ENCODE measurements at places on chromosomes 7 and 10. TPM values are rescaled to one million over a fixed set of nuclear protein-coding genes. Genes with fewer than 3 reads are reported as not detected.
A peak's percentile ranks its signal among the peaks of the same experiment; 100 is the strongest.

Gene GSTO2
- 1.4 TPM for total RNA-seq

GRCh38 chr7:66583490-66584110, 45.1 kb upstream of the KCTD7 start:
- no peaks in the 10 kb centered on the region for H3K27me3 ChIP-seq
- peaks cover 15% of the 10 kb centered on the region for H3K36me3 ChIP-seq
- no peak overlapping the region for H3K4me3 ChIP-seq
- DNase-seq, result no peak

Gene CDC14C
- total RNA-seq, result not detected

Gene KLF14
- total RNA-seq, result not detected

DNA sequence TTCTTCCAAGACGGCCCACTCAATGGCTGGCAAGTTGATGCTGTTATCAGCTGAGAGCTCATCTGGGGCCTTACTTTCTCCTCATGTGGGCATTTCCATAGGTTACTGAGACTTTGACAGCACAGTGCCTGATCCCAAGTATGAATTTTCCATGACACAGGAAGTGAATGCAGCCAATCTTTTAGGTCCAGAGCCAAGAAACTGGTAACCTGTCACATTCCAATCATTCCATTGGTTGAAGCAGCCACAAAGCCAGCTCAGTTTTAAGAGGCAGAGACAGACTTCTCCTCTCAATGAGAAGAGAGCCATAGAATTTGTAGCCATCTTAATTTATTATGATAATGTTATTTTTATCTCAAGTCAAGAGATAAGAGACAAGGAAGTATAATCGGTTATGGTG, 775.5 kb downstream of the CNTNAP2 start:
- H3K4me3 ChIP-seq, result no peak overlapping the region
- no peak overlapping the region for H3K27ac ChIP-seq
- no peaks in the 10 kb centered on the region for H3K4me1 ChIP-seq
- DNase-seq, result no peak
- H3K27me3 ChIP-seq, result no peaks in the 10 kb centered on the region
- H3K36me3 ChIP-seq, result no peaks in the 10 kb centered on the region

Gene CDK13
- total RNA-seq, result 65.2 TPM

DNA sequence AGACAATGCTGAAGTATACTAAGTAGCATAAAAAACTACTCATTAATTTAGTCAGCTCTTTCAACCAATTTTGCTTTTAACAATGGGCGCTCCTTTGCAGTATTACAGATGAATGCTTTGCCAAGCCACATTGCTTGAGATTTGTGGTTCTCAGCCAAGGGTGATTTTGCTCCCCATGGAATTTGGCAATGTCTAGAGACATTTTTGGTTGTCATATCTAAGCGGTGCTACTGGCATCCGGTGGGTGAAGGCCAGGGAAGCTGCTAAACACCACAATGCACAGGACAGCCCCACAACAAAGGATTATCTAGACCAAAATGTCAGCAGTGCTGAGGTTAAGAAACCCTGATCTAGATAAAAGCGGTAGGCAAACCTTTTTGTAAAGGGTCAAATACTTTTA, 112.0 kb downstream of the UBE2H start:
- H3K4me3 ChIP-seq, result no peak overlapping the region
- DNase-seq, result no peak
- H3K36me3 ChIP-seq, result peaks cover 7% of the 10 kb centered on the region
- H3K27ac ChIP-seq, result no peak overlapping the region
- no peaks in the 10 kb centered on the region for H3K27me3 ChIP-seq

Gene SYT15
- total RNA-seq, result 1.4 TPM

Gene CPXM2
- total RNA-seq, result not detected

DNA sequence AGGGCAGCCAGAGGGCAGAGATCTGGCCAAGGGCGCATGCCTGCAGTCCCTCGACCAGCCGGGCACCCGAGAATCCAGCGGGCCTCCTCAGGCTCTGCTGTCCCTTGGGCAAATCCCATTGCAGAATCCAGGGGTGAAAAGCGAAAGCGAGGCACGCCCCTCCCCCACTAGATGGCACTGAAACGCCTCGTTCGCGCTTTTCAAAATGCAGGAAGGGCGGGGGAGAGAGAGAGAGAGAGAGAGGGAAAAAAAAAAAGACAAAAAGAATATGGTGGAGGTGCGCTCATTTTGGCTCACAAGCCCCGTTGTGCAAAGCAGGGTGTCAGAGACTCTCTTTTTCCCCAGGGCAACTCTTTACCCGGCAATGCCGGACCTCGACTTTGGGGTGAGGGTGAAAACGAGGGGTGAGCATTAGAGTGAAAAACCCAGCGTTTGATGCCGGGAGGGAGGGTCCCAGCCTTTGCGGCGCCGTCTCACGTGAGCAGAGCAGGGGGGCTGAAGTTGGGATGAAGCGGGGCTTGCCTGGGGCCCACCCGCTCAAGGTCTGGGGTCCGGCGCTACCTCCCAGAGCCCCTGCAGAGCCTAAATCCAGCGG, 2.5 kb upstream of the TMEM178B start:
- peak; percentile 60 for DNase-seq
- peak overlapping the region; percentile 84 for H3K4me3 ChIP-seq
- H3K36me3 ChIP-seq, result no peaks in the 10 kb centered on the region
- H3K27me3 ChIP-seq, result peaks cover 60% of the 10 kb centered on the region
- no peak overlapping the region for H3K27ac ChIP-seq
- H3K4me1 ChIP-seq, result peaks cover 12% of the 10 kb centered on the region

- no peak for DNase-seq
- peaks cover 9% of the 10 kb centered on the region for H3K27me3 ChIP-seq
- peaks cover 2% of the 10 kb centered on the region for H3K4me1 ChIP-seq
- no peak overlapping the region for H3K27ac ChIP-seq
- no peak overlapping the region for H3K4me3 ChIP-seq
- H3K36me3 ChIP-seq, result no peaks in the 10 kb centered on the region
Observed at GRCh38 chr10:9305018-9305655, 1250.6 kb downstream of the GATA3 start.

- no peak for DNase-seq
- H3K27me3 ChIP-seq, result no peaks in the 10 kb centered on the region
- no peak overlapping the region for H3K4me3 ChIP-seq
- H3K36me3 ChIP-seq, result no peaks in the 10 kb centered on the region
Observed at GRCh38 chr7:70919481-70920073, 212.4 kb upstream of the GALNT17 start.

DNA sequence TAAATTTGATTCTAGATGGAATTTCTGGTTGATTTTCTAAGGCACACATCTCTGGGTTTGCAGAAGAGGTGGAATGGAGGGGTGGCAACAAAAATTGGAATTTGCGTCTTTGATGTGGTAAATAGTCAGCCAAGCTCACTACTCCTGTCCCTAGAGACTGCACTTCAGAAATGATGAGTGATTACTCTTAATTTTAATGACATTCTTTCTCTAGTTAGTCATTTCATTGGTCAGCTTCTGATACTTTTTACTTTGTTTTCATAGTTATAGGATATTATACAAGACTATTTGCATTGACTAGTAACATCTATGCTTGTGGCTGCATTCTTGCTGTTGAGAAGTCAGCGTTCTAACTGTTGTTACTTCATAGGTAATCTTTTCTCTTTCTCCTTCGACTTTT, 658.3 kb downstream of the SUGCT start:
- no peak overlapping the region for H3K4me3 ChIP-seq
- peaks cover 2% of the 10 kb centered on the region for H3K27me3 ChIP-seq
- H3K4me1 ChIP-seq, result no peaks in the 10 kb centered on the region
- H3K27ac ChIP-seq, result no peak overlapping the region
- no peak for DNase-seq

Gene EPHB6
- total RNA-seq, result 20.1 TPM

DNA sequence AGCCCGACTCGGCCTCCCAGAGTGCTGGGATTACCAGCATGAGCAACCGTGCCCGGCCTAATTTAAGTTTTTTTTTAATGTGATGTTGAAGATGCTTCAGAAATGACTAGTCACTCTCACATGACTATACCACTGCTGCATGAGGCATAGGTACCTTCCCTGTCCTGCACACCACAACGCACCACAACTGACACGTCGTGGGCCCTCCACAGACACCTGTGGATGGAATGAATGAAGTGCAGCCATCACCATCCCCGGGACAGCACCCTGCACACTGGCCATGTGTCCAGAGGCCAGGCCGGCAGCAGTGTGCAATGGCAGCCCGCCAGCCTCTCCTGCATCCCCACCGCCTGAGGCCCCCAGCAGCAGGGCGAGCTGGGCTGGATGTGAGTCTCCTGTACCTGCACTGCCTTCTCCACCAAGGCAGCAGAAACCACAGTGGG, 55.1 kb downstream of the VOPP1 start:
- DNase-seq, result no peak
- H3K4me1 ChIP-seq, result peaks cover 6% of the 10 kb centered on the region
- no peak overlapping the region for H3K27ac ChIP-seq

Gene CRHR2
- not detected for total RNA-seq

DNA sequence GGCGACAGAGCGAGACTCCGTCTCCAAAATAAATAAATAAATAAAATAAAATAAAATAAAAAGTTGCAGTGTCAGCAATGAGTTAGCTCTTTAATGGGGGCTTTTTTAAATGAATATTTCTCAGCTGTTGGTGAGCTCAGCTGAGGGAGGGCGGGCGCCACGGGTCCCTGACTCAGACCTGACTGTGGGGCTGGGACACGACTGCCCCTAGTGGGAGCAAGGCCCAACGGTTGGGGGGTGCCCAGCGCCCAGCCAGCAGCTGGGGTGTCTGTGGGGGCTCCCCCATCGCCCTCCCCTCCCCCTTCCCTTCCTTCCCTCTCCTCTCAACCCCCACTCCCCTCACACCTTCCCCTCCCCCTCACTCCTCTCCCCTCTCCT, 46.6 kb downstream of the PWWP2B start:
- H3K4me1 ChIP-seq, result peaks cover 25% of the 10 kb centered on the region
- H3K36me3 ChIP-seq, result no peaks in the 10 kb centered on the region
- no peaks in the 10 kb centered on the region for H3K27me3 ChIP-seq

DNA sequence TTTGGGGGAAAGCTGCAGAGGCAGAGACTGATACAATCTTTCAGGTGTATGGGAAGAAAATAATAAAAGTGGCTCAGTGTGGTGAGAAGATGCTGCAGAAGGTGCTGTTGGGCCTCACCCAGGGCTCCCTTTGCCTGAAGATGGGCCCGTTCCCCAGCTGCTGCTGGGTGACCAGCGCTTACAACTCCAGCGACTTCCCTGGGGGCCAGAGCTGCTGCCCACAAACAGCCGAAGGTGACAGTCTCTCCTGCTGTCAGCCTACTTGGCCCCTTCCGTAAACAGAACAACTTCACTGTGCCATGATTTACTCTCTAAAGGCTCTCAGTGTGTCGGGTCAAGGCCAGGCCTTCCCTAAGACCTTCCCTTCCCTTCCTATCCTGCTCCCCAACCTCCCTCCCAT, 93.6 kb upstream of the PCBD1 start:
- no peak for DNase-seq
- H3K4me1 ChIP-seq, result peaks cover 32% of the 10 kb centered on the region
- peak overlapping the region; percentile 68 for H3K27ac ChIP-seq
- H3K27me3 ChIP-seq, result peaks cover 5% of the 10 kb centered on the region
- H3K4me3 ChIP-seq, result no peak overlapping the region
- peaks cover 2% of the 10 kb centered on the region for H3K36me3 ChIP-seq

- H3K27ac ChIP-seq, result no peak overlapping the region
- H3K27me3 ChIP-seq, result peaks cover 3% of the 10 kb centered on the region
- no peak for DNase-seq
- H3K4me1 ChIP-seq, result no peaks in the 10 kb centered on the region
- no peak overlapping the region for H3K4me3 ChIP-seq
- no peaks in the 10 kb centered on the region for H3K36me3 ChIP-seq
Observed at GRCh38 chr7:116353647-116354046, 143.3 kb downstream of the TES start.

DNA sequence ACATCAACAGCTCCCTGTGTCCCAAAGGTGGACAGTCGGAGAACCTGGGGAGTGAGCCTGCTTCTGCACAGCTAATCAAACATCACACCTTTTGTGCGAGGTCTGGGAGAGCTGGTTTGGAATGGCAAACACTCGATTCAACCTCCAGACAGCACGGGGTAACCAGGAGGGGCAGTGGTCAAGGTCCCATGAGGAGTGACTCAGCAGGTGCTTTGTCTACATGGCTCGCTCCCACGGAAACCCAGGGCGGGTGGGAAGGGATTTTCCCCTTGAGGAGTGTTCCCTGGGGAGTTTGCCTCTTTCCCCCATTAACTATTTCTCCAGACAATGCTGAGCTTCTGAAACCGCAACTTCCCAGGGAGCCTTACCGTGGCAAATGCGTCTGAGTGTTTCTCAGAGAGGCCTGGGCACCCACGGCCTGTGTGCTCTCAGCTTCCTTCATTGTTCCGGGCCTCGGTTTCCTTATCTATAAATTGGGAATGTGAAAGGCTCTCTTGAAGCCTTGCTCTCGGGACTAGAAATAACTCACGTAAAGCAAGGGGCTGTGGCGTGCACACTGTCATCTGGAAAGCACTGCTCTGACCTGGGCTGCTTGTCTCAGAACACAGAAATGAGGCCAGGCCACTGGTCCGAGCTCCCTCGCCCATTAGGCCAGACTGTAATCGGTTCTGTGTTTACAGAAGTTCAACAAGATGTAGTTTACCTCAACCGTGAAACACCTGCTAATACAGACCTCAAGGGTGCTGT, 14.0 kb upstream of the GTPBP4 start:
- H3K36me3 ChIP-seq, result peaks cover 12% of the 10 kb centered on the region
- peaks cover 1% of the 10 kb centered on the region for H3K4me1 ChIP-seq
- no peak overlapping the region for H3K4me3 ChIP-seq
- H3K27ac ChIP-seq, result no peak overlapping the region

DNA sequence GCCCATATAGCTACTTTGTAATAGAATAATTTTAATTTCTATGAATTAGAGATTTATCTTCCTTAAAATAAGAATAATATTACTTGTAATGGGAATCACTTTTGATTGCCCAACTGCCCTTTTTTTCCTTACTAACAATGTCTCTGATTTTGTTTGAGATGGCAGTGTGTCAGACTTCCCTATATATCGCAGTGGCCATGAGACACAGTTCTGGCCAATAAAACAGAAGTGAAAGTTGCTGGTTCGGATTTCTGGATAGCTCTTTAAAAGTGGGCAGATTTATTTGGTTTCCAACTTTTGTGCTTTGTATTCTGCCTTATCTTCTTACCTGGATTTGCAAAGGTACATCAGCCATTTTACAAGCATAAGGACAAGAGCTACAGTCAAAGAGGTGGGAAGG, 170.2 kb downstream of the PPP1R17 start:
- no peak overlapping the region for H3K27ac ChIP-seq
- no peak for DNase-seq
- H3K27me3 ChIP-seq, result no peaks in the 10 kb centered on the region
- H3K36me3 ChIP-seq, result no peaks in the 10 kb centered on the region
- H3K4me3 ChIP-seq, result no peak overlapping the region

Gene ATXN7L1
- 17.0 TPM for total RNA-seq

DNA sequence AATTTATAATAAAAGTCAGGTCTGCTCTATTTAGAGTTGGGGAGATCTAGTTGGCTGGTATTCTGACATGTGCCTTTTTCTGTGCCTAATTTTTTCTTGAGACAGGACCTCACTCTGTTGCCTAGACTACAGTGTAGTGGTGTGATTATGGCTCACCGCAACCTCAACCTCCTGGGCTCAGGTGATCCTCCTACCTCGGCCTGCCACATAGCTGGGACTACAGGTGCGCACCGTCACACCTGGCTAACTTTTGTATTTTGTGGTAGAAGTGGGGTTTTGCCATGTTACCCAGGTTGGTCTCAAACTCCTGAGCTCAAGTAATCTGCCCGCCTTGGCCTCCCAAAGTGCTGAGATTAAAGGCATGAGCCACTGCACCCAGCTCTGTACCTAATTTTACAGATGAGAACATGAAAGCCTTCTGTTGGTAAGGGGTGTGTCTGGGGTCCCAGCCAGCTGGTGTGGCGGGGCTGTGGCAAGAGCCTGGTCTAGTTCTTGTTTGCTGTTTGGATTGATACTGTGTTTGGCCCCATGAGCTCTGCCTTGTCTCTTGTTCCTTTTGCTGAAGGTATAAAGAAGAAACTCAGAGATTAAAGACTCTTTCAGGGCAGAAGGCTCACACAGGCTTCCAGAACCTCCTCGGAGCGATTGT, 31.4 kb downstream of the POR start:
- H3K4me3 ChIP-seq, result no peak overlapping the region
- no peak overlapping the region for H3K27ac ChIP-seq
- peaks cover 7% of the 10 kb centered on the region for H3K4me1 ChIP-seq
- no peaks in the 10 kb centered on the region for H3K27me3 ChIP-seq
- no peak for DNase-seq
- H3K36me3 ChIP-seq, result no peaks in the 10 kb centered on the region
